Amniotic stem cell (primary cell): ENCODE measurements at places on chromosomes 12 and 14.

- DNase-seq = no peak
These were observed 4.3 kb downstream of the OR4E1 start for GRCh38 chr14:21669284-21669683.

GRCh38 chr12:103399986-103400385 is 95.8 kb downstream of the C12orf42 start:
- no peak for DNase-seq

DNA sequence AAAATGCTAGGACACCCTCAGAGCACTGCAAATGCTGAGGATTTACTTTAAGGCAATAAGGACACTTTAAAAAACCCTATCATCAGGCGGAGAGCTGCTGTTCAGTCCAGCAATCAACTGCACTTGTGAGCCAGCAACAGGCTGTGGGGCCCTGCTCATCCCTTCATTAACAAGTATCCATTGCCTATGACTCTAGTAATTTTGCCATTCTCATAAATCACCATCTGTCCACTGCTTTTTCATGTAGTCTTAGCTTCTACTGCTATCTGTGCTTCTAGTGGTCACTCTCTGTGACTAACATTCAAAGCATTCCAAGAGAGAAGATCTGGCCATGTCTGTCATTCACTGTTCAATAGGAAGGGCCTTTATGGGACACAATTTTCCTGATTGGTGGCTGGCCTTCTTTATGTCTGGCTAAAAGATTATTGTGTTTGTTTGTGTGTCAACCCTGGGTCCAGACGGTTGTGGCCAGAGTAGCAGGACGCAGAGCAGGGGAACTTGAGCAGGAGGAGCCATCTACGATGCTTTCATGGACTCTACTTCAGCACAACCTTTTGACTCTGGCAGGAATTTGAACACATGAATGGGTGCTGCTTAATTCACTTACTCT is 3.6 kb upstream of the KRAS start:
- DNase-seq = no peak

- DNase-seq = no peak
These were observed 130.0 kb downstream of the MSRB3 start for GRCh38 chr12:65408441-65408840.

- no peak for DNase-seq
These were observed 66.2 kb downstream of the RNF34 start for GRCh38 chr12:121465921-121466793.

GRCh38 chr12:82625523-82625922 is 61.2 kb upstream of the TMTC2 start:
- no peak for DNase-seq

DNA sequence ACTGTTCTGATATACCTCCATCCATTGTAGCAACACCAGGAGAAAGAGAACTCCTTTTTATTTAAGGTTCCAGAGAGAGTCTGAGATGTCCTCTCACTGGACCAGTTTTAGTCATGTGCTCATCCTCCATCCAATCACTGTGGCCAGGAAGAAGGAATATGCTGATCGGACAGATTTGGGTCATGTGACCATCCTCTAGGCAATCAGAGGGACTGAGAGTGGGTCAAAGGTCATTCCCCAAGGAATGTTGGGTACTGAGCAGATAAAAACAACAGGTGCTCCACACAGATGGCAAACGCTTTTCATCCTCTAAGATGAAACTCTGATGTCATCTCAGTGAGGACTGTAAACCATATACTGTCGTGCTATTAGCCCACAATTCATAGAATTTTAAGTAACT is 28.8 kb upstream of the RPH3A start:
- no peak for DNase-seq

- no peak for DNase-seq
These were observed 649.0 kb upstream of the SEL1L start for GRCh38 chr14:82182646-82183045.

DNA sequence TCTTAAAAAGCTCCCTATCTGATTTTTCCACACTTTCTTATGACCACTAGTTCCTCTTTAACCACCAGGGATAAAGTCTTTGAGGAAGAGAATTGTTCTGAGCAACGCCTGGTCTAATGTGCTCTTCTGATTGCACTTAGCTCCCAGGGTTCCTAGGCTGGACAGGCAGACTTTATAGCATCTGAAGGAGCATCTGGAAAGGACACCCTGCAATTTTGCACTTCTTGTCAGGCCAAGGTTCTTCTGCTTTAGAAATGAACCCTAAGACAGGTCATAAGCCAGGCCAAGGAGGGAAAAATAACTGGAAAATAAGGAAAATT is 126.3 kb downstream of the KTN1 start:
- DNase-seq = no peak

- DNase-seq = no peak
These were observed 1.1 kb downstream of the ATP5F1B start for GRCh38 chr12:56644654-56645053.

- DNase-seq = no peak
These were observed 311.9 kb downstream of the CACNA1C start for GRCh38 chr12:2364631-2365051.

DNA sequence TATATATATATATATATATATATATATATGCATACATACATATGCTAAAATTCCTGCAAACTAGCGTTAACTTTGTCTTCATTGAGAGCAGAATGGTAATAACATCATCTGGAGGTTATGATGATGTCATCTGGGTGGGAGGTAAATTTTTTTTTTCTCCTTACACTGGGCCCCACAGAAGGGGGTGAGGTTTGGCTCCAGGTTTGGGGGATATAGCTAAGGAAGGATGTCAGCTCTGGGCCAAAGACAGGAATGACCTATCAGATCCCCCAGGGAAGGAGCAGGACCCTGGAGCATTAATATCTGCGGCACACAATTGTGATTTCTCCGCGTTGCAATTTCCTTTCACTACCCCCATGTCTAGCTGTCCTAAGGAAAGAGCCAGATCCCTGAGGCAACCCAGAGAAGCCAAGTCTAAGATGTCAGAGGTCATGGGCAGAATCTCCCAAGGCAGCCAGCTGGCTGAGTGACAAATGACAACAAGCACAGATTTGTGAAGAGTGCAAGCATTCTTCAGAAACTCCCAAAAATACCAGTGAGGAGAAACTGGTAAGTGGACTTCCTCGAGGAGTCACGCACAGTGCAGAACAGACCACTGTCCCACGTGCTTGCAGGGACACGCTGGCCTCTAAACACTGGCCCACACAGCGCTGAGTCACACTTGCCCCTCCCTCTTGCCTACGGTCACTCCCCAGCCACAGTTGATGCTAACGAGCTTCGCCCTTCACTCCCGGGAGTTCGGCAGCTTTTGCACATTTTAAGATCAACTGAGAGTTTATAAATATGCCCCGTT is 9.9 kb downstream of the UBC start:
- DNase-seq = peak; percentile 88

DNA sequence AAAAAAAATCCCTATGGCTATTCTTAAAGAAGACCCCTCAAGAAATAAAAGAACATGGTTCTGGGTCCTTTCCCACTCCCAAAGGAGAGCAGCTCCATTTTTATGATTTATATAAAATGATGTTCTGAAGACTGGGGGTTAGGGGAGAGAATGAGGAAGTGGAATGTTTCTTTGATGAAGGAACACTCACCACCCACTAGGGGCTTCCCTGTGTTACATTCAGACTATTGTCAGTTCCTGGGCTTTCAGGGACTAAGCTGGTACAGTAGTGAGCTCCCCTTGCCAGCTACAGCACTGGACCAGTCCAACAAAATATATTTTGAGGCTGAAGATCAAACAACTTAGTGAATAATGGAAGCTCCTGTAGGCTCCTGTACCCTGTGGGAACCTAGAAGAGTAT is 98.9 kb downstream of the HMGA2 start:
- DNase-seq = no peak

- no peak for DNase-seq
These were observed 7.9 kb upstream of the HOXC13 start for GRCh38 chr12:53930591-53931255.

GRCh38 chr12:93376436-93377251 is 1.1 kb upstream of the NUDT4 start:
- DNase-seq = no peak

DNA sequence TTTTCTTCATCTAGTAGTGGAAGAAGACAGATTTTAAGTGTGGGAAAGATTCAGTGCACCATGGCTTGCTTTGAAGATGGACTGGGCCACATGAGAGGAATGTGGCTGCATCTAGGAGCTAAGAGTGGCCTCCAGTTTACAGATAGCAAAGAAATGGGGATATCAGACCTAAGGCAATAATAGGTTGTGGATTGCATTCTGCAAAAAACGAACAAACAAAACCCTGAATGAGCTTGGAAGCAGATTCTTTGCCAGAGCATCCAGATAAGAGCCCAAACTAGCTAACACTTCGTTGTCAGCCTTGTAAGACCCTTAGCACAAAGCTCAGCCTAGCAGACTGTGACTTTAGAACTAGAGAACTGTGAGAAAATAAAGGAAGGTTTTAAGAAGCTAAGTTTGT is 9.6 kb downstream of the ATXN7L3B start:
- DNase-seq = no peak
